ENCODE measurements at places on chromosomes 13 and 19.
A peak's percentile ranks its signal among the peaks of the same experiment; 100 is the strongest.

DNA sequence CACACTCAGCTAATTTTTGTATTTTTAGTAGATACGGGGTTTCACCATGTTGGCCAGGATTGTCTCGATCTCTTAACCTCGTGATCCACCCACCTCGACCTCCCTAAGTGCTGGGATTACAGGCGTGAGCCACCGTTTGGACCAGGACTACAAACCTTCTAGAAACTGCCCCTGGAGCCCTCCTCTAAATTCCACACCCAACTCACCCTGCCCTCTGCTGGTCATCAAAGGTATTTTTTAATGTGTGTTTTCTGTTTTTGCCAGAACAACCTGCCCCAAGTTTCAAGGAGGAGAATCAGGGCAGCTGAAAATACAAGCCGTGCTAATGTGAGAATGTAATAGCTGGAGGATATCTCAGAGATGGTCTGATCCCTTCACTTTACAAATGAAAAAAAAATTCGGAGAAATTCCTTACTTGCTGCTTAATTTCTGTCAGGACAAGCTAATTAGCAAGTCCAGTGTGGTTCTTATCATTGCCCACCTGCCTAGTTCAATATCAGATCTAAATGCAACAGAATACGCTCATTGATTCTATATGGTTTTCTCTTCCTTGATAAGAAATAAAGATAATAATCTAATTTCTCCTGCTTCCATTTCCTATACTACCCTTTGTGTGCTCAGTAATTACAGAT is 4.1 kb downstream of the ATP8A2 start:
- DNase-seq = peak; percentile 10

- no peak for DNase-seq
Measured at GRCh38 chr13:113109151-113110047, 3.8 kb downstream of the F7 start.

- no peak for DNase-seq
Measured at GRCh38 chr13:97327086-97327485, 105.0 kb downstream of the MBNL2 start.

DNA sequence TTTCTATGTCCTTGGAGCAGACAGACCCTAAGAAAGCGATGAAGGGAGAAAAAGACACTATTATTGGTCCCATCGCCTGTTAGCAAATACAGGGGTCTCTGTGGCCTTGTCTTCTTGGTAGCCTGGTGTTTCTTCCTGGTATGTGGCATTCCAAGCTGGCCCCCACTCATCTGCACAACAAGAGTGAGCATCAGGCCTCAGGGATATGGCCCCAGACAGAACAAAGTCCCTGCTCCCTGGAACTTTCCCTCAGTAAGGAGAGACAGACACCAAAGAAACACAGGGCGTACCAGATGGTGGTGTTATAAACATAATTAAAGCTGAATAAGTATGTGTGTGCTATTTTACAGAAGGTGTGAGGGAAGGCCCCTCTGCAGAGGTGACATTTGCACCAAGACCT is 48.2 kb upstream of the KPNA3 start:
- DNase-seq = no peak

GRCh38 chr13:75766636-75767035 is 130.5 kb downstream of the LMO7 start:
- no peak for DNase-seq

DNA sequence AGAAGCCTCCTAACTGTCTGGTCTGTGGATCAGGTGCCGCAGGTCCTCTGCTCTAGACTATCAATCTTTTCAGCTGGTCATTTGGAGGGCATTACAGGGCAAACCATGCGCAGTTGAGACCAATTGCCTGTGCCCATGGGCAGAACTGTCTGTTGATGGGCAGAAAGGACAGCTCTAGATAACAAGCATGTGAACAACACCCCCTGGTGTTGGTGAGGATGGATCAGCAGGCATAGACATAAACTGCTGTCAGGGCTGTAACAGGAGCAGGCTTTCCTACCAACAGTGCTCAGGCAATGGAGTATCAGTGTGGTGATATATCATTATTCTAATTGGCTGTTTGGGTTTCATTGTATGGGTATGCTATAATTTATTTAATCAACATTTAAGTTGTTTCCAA is 104.7 kb upstream of the KL start:
- DNase-seq = no peak

DNA sequence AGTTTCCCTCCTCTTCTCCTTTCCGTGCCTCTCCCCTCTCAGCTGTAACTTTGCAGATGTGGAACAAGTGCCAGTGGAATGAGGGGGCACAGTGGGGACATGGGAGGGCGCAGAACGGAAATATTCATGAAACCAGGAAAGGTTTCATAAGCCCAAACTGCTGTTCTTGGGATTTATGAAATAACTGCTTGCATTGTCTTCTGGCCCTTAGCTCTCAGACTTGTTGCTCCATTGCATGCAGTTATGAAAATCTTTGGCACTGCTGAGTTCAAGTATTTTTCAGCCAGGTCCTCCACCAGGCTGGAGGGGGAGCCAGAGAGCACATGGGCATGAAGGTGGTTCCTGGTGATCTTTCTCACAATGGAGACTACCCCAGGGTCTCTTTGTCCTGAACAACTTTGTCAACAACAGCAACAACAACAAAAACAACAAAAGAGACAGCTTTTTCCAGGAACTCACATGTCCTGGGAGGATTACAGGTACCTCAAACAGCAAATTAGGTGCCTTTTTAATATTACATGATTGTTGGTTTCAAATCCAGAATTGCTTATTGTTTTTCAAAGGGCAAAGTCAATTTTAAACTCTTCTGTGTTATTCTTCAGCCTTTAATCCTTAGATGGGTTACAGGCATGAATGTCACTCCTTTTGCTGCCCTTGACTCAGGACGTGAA is 1.5 kb downstream of the RGCC start:
- no peak for DNase-seq

GRCh38 chr13:81058916-81059290 is 718.0 kb upstream of the SPRY2 start:
- no peak for DNase-seq

DNA sequence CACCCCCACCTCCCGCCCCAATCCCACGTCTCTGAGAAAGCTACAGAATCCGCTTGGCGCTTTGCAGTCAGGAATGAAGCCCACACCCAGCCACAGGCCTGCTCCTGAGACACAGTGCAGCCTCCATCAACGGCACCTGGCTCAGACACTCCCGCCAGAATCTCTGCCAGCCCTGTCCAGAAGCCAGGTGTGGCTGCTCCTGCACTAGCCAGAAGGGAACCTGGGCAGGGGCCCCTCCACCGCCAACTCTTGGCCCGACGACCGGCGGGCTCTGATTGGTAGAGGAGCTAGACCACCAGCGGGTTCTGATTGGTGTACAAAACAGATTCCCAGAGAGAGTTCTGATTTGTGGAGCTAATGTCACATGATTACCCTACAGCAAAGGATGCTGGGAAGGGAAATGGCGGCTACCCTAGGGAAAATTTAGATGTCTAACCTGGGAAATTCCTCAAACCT is 2.9 kb upstream of the PPP6R1 start:
- no peak for DNase-seq

- no peak for DNase-seq
Measured at GRCh38 chr19:48518207-48518606, 6.6 kb upstream of the LMTK3 start.

DNA sequence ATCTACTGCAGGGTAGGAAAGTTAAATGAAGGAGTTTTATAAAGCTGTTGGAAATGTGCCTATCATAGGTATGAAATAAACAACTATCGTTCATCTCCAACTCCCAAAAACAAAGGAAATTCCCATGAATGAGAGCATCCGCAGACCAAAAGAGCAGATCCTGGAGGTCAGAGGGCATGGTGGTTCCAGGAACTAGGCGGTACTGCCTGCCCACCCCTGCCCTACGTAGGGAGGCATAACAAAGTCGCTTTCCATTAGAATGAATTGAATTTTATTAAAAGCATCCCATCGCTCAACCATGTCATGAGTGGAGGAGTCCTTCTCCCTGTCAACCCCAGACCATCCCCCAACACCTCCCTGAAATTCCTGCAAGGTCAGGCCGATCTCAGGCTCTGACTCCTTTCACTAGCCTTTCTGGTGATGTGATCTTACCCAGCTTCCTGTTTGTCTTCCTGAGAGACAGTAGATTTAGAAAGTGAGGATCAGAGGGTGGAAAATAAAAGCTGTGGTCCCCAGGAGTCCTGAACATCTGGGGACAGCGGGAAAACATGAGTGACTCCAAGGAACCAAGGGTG is at the start of gene CLEC4M:
Gene CLEC4M, plus strand, starts transcription at position 525 of the 575 bp plus-strand sequence. Its CDS starts 24 bp downstream, at position 549.
- no peak for DNase-seq

- no peak for DNase-seq
Measured at GRCh38 chr13:111663953-111664421, 343.5 kb downstream of the TEX29 start.

GRCh38 chr13:97306645-97307044 is 84.5 kb downstream of the MBNL2 start:
- no peak for DNase-seq

GRCh38 chr13:67489016-67489415 is 258.9 kb upstream of the PCDH9 start:
- DNase-seq = no peak

DNA sequence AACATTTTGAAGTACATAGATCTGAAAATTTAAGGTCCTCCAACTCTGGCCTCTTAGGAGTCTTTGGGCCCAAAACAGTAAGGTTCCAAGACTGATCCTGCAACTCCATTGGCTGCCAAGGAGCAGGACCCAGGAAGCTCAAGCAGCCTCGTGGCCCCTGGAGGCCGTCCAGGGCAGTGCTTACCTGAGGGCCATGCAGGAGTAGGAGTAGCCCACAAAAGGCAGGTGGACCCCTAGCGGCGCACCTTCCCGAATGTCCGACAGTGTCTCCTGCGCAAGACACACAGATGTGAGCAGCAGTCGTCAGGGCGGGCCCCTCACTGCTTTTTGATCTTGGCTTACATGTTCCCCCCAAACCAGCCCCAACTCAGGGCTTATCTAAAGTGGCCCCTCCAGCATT is 5.7 kb upstream of the SIX5 start:
- no peak for DNase-seq

DNA sequence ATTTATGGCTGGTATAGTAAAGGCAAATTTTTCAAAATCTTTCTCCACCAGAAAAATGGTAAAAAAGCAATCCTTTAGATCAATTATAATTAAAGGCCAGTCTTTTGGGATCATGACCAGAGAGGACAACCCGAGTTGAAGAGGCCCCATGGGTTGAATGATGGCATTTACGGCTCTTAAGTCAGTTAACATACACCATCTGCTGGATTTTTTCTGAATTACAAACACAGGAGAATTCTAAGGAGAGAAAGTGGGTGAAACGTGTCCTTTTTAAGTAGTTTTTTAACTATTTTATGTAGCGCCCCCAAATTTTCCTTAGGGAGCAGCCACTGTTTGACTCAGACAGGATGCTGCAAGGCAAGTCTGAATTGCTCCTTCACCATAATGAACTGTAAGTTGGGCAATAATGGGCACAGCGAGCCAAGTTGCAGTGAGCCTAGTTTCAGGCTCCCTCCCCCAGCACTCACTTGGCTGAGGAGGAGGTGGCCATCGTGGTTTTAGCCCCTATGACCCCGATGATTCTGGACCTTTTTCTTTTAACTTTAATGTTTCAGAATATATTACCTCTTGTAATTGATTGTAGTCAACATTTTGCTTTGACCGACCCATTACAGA is 13.6 kb upstream of the ZNF611 start:
- peak; percentile 20 for DNase-seq

DNA sequence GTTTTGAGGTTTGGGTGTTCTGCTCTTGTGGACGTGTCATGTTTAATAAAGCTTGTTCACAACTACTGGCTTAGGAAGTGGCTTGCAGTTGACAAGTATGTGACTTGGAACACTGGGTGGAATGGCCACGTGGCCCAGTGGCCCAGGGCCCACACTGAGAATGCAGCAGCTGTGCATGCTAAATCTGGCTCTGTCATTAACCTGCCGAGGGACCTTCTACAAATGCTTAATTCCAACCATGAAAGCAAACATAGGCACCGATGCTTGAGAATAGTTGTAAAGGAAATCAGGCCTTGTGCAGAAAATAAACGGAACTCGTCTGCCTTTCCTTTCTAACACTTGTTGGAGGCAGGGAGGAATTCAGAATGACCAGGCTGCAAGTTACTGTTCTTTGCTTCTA is 11.6 kb upstream of the CLDN10 start:
- DNase-seq = no peak

GRCh38 chr19:29620931-29621351 is 14.9 kb downstream of the POP4 start:
- no peak for DNase-seq

DNA sequence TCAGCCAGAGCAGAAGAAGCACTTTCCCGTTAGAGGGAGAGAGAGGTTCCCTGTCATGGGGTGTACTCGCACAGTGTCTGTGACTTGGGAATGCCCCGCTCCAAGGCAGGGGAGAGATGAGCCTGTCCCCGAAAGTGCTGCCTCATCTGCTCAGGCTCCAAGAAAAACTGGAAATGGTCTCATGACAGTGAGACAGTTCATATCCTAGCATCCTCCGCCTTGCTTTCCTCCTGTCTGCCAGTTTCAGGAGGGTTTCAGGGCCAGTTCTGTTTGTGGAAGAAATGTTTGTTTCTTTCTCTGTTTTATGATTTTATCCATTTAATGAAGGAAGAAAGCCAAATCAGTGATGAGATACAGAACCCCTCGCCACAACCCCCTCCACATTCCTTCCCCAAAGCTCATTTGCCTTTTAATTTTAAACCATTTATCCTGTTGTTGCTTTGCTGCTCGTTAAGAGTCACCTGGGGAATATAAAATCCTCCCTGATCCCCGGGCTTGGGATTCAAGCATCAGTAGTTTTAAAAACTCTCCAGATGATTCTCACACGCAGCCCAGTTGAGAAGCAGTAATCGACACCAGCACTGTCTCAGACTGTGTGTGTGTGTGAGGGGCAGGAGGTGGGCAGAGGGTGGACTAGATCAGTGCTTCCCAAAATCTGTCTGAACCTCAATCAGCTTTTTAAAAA is 144.6 kb upstream of the UBL3 start:
- DNase-seq = no peak

GRCh38 chr19:29389495-29389894 is 136.3 kb upstream of the VSTM2B start:
- DNase-seq = no peak

- DNase-seq = no peak
Measured at GRCh38 chr13:51550151-51550550, 34.1 kb upstream of the WDFY2 start.

- DNase-seq = peak; percentile 95
Measured at GRCh38 chr13:23506807-23507291, 63.4 kb upstream of the TNFRSF19 start.

DNA sequence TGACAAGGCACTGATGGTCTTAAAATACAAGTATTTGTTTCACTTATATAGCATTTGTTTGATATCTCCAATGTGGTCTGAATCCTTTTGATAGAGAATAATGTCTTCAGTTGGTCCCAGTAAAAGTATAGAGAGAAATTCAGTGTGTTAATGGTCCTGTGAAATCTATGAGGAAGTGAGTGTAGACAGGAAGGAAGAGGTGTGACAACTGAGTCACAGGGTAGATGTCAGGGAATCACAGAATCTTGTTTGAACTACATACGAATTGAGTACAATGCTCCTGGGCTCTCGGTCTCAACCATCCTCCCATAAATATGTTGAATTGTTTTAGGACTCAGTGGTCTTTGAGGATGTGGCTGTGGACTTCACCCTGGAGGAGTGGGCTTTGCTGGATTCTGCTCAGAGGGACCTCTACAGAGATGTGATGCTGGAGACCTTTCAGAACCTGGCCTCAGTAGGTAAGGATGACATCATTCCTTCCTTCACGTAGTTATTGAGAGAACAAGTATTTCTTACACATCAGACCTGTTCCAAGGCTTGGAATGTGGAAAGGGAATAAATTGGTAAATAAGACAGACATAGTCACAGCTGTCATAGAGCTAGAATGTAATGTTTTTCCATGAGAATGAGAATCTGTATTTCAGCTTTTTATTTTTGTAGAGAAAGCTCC is 9.1 kb downstream of the ZNF555 start:
- DNase-seq = no peak

All from non-pigmented ciliary epithelial cell (primary cell).